ENCODE measurements at places on chromosomes 12 and 14.

GRCh38 chr12:40229690-40230651, 5.2 kb downstream of the LRRK2 start:
- no peak for DNase-seq

- DNase-seq, result no peak
Observed at GRCh38 chr14:77310026-77310425, 10.7 kb downstream of the POMT2 start.

DNA sequence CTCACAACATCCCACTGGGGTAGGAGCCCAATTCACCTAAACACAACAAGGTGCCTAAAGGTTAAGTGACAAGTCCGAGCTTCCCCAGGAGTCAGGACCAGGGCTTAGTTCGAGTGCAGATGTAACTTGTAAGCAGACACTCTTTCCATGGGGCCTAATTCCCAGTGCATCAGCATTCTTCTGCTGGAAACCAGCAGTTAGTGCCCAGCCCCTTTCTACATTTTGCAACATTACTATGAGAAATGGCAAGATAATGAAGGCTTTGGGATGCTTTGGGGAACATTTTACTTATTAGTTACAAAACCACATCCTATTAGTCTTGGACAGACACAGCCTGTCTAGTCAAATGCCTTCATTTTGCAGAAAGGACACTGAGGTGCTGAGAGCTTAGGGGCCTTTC, 179.8 kb downstream of the CALM1 start:
- no peak for DNase-seq

DNA sequence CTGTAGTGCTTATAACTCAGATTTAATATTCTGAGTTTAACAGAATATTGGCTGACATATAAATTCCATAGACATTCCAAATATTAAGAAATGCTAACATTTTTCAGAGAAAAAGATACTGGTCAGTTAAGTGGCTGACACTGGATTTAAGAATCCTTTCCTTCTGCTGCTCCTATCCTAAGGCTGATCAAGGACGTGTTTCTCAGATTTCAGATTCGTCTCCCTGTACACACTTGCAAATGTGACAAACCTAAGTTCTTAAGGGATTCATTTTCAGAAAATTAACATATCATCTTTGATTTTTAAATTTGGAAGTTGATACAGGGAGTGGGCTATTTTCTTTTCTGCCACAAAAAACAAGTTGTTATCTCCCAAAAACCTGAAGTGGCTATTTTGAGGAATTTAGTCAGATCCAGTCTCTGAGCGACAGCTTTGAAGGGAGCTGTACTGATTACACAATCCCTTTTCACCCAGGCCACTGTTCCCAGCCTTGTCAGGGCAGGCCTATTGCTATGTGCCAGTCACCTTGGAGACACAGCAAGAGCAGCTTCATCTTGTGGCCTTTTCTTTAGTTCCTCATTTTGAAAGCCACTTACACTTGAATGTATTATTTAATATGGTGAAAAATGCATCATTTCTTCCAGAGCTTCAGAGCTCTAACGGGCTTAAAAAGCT, 370.6 kb downstream of the KCNH5 start:
- DNase-seq, result no peak

GRCh38 chr12:116381744-116382685, 104.5 kb upstream of the MED13L start:
- DNase-seq, result peak; percentile 96

DNA sequence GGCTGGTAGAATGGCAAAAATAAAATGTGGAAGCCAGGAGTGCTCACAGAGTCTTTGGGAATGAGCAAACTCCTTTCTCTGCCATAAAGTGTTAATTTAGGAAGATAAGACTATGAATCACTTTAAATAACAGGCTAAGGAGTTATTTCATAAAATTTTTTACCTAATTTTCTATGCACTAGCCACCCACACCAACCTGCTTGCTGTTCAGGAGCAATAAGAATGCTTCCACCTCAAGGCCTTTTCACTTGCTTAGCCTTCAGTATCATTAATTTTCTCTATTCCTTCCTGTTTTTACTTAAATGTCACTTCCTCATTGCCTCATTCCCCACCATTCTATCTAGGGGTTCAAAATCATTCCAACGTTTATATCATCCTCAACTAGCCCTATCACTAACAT, 326.8 kb downstream of the CCER1 start:
- no peak for DNase-seq
